LHCN-M2 (cell line): ENCODE measurements at places on chromosomes 7 and 10.

DNA sequence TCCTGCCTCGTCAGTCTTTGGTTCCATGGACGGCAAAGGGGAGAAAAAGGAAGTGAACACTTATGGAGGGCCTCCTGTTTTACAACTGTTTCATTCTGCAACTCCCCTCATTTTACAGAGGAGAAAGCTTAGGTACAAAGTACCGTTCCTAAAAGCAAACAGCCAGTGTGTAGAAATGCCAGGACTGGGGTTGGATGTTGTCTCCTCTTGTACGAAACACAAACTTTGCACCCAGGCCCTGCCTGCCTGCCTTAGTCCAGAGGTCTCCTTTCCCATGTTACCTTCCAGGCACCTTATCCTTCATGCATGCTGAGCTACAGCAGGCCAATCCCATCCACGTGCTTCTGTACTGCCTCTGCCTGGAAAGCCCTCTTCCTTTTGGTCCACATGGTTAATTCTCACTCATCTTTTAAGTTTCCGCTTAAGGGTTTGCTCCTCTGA lies 86.0 kb downstream of the ICA1 start:
- DNase-seq: no peak

DNA sequence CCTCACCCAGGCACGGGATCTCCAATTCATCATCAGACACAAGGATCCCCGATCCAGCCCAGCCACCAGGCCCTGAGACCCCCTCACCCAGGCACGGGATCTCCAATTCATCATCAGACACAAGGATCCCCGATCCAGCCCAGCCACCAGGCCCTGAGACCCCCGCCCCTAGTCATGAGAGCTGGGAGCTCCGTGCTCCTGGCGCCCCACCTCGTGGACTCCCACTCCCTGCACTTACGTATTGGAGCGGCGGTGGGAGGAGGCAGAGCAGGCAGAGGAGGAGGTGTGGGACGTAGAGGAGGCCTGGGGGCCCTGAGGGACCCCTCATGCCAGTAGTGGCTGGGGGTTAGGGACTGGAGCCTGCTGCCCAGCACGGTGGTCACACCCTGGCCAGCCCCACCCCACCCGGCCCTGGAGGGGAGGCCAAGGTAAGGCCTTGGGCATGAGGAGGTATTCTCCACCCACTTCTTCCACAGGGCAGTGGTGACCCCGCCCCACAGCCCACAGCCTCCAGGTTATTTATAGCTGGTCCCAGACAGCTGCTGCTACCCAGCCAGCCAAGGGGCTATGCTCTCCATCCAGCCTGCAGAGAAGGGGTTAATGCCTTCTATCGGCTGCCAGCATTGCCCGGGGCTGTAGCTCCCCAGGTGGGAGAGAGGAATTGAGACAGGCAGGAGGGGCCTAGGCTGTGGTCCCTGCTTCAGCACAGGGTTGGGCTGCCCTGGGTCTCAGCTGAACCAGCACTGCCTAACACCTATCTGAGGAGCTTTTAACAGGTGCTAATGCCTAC lies 17.6 kb upstream of the CRHR2 start:
- no peak for DNase-seq

GRCh38 chr10:86325158-86325557 lies 41.4 kb downstream of the GRID1 start:
- no peak for DNase-seq

DNA sequence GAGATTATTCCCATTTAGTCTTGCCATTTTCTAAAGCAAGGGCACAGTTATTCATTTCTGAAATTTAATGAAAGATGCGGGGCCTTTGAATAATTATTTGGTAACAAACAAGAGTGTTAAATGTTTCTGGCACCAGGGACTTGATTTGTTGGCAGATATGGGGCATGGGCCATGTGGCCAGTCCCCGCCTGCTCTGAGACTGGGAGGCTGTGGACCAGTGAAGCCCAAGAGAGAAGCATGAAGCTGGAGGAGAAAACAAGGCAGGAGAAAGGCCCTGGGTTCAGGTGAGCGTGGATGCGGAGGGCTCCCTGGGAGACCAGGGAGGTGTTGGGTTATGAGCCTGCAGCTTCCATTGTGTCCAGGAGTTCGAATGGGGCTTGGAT lies 378.5 kb downstream of the TCERG1L start:
- no peak for DNase-seq

GRCh38 chr7:157550300-157551275 lies 213.8 kb downstream of the DNAJB6 start:
- DNase-seq: no peak

- DNase-seq: no peak
Measured at GRCh38 chr7:108283252-108283651, 153.1 kb upstream of the LAMB4 start.

GRCh38 chr7:138903859-138904435 lies 77.2 kb downstream of the KIAA1549 start:
- no peak for DNase-seq

DNA sequence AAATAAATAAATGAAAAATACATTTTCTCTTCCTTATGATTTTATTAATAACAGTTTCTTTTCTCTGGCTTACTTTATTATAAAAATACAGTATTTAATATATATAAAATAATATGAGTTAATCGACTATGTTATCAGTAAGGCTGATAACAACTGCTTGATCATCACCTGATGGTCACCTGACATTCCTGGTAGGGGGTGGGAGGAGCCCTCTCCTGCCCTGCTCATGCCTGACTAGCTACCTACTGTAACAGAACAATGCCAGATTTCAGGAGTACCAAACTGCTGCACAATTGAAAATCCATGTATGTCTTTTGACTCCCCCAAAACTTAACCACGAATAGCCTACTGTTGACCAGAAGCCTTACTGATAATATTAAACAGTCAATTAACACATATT lies 1.3 kb upstream of the APBB1IP start:
- no peak for DNase-seq

DNA sequence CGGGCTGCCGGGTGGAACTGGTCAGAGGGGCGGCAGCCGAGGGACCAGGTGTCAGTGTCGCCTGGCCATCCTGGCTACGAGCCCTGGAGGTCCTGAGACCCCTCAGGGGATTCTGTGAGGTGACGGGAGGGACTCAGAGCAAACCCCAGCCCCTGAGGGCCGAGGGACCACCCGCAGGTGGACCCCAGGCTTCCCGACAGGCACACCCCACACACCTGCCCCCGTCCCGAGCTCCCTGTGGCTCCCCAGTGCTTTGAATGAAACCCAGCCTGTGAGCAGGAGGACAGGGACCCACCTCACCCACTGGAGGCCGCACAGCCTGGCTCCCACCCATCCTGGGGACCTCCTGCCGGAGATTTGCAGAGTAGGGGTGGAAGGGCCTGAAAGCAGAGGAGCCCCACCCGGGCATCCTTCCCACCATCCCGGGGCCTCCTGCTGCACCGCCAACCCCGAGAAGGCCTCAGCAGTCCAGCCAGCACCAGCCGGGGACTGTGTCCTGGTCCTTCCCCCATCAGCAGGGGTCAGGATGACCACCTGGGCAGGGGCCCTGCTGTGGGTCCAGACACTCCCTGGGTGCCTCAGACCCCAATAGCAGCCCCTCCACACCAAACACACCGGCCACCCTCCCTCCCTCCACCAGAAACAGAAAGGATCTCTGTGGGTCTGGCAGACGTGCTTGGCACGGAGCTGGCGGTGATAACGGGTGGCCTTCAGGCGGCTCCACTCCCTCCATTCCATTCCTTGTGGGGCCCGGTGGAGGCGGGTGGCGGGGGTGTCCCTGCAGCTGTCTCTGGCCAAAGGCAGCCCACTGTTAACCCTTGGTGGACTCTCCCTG lies 13.9 kb downstream of the VENTX start:
- DNase-seq: no peak

GRCh38 chr7:77827999-77828398 lies 29.4 kb downstream of the PHTF2 start:
- no peak for DNase-seq

DNA sequence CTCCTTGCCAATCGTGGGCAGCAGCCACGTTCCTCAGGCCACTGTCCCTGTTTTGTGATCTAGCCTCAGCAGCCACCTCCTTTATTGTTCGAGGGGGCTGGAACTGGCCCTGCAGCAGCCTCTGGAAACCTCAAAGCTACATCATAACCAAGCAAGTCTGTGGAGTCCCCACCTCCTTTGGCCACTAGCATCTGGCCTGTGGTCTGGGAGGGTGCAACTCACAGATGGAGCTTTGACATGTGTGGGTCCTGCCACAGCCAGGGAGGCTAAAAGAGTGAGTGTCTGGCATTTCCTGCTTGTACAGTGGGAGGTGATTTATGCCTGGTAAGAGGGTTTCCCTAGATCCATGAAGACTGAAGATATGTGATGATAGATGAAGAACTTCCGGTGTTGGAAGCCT lies 32.3 kb upstream of the NUB1 start:
- DNase-seq: peak; percentile 34

- DNase-seq: no peak
Measured at GRCh38 chr7:154832557-154833138, 170.3 kb downstream of the PAXIP1 start.

- no peak for DNase-seq
Measured at GRCh38 chr7:98984126-98984525, 105.8 kb downstream of the TRRAP start.

DNA sequence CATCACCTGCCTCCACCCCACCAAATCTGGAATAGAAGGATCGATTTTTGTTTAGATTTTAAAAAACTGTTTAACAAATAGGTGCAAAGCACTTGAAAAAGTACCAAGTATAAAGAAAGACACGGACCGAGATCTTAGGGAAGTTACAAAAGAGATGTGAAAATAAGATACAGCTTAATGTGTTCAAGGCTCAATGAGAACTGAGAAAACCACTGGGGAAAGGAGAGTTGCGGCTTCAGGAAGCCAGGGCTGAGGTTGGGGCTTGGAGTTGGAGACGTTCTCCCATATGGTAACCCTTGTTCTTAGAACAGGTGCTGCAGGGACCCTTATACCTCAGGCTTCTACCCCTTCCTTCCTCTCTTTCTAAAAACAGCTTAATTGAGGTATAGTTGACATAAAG lies 140.2 kb downstream of the FANK1 start:
- DNase-seq: no peak

- DNase-seq: peak; percentile 66
Measured at GRCh38 chr10:115432188-115432819, 339.1 kb downstream of the ATRNL1 start.

GRCh38 chr10:96878057-96878456 lies 46.0 kb downstream of the LCOR start:
- DNase-seq: no peak

GRCh38 chr10:123835575-123835974 lies 56.0 kb downstream of the CPXM2 start:
- no peak for DNase-seq

- DNase-seq: no peak
Measured at GRCh38 chr10:35758076-35758475, 116.0 kb upstream of the FZD8 start.

- DNase-seq: peak; percentile 55
Measured at GRCh38 chr7:66055321-66055956, 20.2 kb upstream of the ASL start.

- DNase-seq: no peak
Measured at GRCh38 chr7:10156972-10157371, 816.7 kb upstream of the PHF14 start.

- DNase-seq: no peak
Measured at GRCh38 chr10:127033216-127034033, 128.2 kb downstream of the DOCK1 start.

GRCh38 chr10:12704488-12704887 lies 297.0 kb downstream of the CCDC3 start:
- peak; percentile 76 for DNase-seq

DNA sequence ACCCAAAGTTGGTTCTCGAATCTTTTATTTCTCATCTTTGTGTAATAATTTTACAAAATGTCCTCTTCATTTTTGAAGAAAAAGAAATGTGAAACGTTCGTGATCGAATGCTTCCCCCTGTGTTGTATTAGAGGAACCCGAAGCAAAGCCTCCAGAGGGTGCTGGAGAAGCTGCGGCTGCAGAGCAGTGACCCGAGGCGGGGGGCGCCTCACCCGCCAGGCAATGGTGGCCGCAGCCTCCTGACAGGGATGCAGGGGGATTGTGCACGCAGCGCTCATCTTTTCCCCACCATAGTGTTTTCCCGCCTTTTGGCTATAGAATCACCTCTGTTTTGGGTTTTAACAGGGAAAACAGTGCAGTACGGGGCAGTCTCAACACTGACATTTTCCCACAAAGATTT lies 307.5 kb upstream of the ANKRD30A start:
- DNase-seq: no peak

- DNase-seq: peak; percentile 54
Measured at GRCh38 chr7:108452707-108453106, 3.5 kb downstream of the NRCAM start.

GRCh38 chr7:99028261-99028973 lies 115.5 kb downstream of the SMURF1 start:
- no peak for DNase-seq

GRCh38 chr10:18308600-18308999 lies 168.4 kb downstream of the CACNB2 start:
- DNase-seq: no peak

DNA sequence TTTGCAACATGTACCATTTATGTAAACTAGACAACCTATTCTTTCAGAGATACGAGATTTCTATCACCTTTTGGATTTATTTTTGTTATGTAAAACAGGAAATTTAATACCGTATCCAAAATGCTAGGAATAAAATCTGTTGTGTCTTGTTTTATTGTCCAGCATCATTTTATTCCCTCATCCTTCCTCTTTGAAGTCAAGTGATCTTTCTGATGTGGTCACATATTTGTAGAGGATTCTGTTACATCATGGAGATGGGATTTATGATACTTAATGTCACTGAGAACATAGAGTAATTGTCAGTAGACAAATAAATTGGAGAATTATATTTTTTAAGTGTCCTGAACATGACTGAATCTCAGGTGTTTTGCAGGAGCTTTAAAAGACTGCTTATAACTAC lies 64.7 kb downstream of the ZNF277 start:
- no peak for DNase-seq

GRCh38 chr7:130332259-130333053 lies 12.2 kb upstream of the CPA5 start:
- DNase-seq: no peak

GRCh38 chr7:94425546-94425945 lies 30.9 kb downstream of the COL1A2 start:
- DNase-seq: no peak

GRCh38 chr10:112052166-112052565 lies 131.4 kb downstream of the GPAM start:
- DNase-seq: no peak

DNA sequence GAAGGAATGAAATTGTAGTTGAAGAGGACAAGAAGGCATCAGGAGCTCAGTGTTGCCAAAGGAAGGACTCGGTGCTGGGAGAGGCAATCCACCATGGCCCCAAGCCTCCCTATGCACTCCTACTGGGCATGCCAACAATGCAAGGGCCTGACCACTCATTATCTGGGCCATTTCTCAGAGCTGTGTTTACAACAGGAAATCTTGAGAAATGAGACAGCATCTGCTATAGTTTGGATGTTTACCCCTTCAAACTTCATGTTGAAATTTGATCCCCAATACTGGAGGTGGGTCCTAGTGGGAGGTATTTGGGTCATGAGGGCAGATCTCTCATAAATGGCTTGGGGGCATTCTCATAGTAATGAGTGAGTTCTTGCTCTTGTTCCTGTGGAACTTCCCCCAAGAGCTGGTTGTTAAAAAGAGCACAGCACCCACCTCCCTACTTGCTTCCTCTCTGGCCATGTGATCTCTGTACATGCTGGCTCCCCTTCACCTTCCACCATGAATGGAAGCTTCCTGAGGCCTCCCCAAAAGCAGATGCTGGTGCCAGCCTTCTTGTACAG lies 50.8 kb upstream of the AOAH start:
- DNase-seq: no peak

GRCh38 chr10:101007915-101008822 lies 8.6 kb downstream of the LZTS2 start:
- peak; percentile 61 for DNase-seq
